ENCODE measurements at places on chromosomes 12 and 14.

DNA sequence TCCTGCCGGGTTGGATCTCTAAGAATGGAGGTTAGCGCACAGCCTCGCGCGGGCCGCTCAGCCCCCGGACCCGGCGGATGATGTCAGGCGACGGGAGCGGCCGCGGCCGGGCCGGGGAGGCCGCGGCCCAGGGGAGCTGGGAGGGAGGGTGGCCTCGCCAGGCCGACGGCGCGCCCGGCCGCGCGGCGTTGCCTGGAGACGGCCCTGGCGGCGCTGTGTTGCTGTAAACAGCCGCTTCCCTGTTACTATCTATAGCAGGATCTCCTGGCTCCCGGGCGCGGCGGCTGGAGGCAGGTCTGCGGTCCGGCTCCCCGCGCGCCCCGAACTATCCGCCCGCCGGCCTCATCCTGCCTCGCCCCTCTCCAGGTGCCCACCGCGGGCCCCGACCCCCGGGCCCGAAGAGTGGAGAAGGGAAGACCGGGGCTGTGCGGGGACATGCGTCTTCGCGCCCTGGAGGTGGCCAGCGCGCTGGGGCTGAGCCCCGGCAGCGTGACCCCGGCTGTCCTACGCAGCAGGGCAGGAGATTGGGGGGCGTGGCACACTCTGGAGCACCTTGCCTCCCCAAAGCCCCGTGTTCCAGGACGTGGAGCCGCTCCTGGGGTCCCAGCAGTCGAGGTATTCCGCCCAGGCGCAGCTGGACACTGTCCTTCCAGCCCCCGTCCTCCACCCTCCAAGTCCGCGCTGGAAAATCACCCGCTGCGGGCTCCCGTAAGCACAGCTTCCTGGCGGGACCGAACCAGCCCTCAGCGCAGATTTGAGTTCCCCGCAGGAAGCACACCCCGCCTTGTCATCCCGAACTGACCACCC is 1.4 kb upstream of the FOS start:
- peak; percentile 90 for DNase-seq

DNA sequence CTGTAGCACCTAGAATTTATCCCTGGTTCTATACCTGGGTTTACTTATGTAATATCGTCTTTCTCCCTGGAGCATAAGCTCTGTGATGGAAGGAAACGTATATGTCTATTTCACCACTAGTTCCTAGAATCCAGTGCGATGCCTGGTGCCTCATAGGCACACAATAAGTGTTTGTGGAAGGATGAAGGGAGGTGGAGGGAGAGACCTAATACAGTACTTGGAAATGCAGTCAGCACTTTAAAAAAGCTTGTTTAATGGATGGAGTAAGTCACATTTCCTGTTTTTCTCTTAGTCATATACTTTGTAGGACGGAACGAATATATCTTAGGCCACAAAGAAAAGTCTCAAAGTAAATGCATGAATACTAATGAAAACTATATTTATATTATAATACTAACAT is 186.5 kb upstream of the HMGA2 start:
- no peak for DNase-seq

- DNase-seq, result no peak
These were observed 25.6 kb upstream of the MBIP start for GRCh38 chr14:36346052-36346451.

DNA sequence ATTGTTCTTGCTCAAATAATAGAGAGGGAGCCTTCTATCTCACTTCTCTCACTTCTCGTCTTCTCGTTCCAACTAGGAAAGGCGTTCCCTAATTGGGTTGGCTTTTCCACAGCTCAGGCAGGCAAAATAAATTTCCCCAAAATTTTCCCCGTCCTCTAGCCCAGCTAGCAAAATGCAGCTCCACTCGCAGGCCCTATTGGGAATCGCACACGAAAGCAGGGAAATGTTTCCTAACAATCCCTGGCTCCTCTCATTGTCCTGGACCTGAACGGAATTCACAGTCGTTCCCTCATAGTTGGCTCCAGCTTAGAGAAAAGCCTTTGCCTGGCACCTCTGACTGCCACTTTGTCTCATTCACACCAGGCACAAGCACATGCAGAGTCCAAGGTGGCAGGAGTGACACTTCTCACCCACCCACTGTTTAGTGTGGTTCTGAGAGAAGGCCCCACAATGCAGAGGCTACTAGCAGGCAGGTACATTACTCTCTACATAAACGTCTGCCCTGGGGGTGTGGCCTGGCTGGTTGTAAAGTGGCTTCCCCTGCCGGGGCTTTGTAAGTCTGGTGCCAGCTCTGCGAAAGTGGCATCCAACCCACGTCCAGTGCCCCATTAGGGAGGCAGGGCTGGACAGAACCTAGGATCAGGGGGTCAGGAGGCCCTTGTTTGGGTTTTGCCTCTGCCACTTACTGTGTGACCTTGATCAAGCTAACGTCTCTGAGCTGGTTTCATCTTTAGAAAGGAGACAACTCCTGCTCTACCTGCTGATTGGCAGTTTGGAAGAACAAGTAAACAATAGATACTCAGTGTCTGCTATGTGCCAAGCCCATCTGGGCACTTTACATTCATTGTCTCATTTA is 4.2 kb downstream of the SERPINA10 start:
- DNase-seq, result no peak

GRCh38 chr14:65631040-65631439 is 218.5 kb downstream of the FUT8 start:
- no peak for DNase-seq

- DNase-seq, result no peak
These were observed 38.6 kb downstream of the CPM start for GRCh38 chr12:68894276-68894855.

DNA sequence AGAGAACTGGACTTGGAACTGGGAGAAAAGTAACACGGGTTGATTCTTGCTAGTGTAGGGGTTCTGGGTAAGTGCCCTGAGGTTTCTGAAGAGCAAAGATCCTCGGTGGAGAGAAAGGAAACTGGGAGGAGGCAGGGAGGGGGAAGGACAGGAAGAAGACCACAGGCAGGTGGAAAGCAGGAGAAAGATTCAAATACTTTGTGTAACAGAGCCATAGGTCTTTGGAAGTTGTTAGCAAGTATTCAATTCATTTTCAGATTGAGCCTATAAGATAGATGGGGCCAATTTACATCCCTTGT is 1.3 kb downstream of the PNP start:
- DNase-seq, result no peak

- no peak for DNase-seq
These were observed 68.0 kb downstream of the RNF34 start for GRCh38 chr12:121467638-121468498.

All from CD4-positive, alpha-beta T cell treated with Interleukin-21 for 1 hour (primary cell).